Pulmonary artery endothelial cell (primary cell): ENCODE measurements at places on chromosomes 16 and 17.

DNA sequence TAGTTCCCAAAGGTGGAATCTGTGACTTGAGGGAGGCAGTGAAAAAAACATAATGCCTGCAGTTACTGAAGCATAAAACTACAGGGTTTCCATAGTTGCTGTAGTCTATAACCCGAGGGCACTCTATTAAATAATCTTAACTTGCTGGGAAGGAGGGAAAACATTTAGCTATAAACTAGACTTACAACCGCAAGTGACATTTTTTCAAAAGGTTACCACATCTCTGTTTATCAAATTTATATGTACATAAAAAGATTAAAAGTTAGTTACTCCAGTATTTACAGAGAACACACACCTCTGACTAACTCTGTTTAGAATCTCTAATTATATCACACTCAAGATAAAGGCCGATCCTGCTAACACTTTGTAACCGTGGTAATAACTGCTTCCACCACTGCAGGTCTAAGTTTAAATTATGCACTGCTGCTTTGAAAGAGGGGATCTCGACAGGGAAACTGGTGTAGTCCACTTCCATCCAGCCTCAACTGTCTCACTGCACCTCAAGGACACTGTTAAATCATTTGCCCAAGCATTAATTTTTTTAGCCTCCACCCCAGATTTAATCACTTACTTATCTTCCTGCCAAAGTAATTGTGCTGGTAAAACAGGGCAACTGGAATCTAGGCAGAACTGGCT lies 14.6 kb downstream of the KCNJ16 start:
- no peak for DNase-seq

DNA sequence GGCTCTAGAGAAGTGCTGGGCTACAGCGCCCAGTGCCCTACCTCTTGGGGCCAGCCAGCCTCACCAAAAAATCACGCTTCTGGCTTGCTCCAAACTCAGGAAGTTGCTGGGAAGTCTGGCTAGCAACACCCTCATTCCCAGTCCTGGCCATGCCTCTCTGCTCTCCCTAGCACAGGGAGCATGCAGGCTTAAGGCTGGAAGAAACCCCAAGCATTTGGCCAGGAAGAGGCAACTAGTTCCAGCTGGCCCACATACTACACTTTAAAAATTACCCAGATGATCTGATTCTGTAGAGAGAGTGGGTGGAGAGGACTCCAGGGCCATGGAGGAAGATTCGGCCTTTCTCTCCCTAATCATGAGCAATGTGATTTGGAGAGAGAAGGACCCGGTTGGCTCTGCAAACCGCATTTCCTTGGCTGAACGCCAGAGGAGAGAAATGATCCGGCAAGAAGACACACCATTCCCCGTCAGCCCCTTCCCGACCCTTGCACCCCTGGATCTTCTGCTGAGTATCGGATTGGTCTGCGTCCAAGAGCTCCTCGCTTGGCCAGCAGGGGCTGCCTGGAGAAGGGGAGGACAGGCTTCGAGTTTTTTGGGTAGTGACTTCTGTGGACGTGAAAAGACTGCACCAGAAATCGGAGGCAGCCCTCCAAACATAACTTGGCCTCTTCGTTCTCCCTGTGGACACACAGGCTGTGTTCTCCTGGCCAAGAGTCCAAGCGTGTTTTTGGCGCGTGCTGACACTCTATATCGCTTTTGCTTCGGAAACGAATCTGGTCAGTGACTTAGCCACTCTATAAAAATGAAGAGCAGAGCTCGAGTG lies 406.3 kb downstream of the WWOX start:
- no peak for DNase-seq

DNA sequence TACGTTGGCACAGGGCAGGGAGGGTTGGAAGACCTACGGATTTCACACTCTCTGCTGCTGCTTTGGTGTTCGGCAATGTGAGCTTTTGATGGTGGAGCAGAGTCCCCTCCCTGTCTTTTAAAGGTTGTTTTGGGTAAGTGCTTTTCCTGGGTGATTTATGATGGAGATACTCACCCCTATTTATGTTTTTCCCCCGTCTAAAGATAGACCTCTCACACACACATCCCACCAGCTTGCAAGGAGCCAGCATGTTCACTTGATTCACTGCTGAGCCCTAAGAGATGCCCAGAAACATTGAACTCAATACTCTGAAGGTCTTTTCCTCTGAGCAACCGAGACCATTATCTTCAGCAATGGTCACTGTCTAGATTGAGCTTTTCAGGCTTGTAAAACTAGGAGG lies 8.3 kb downstream of the RBFOX1 start:
- DNase-seq, result no peak

DNA sequence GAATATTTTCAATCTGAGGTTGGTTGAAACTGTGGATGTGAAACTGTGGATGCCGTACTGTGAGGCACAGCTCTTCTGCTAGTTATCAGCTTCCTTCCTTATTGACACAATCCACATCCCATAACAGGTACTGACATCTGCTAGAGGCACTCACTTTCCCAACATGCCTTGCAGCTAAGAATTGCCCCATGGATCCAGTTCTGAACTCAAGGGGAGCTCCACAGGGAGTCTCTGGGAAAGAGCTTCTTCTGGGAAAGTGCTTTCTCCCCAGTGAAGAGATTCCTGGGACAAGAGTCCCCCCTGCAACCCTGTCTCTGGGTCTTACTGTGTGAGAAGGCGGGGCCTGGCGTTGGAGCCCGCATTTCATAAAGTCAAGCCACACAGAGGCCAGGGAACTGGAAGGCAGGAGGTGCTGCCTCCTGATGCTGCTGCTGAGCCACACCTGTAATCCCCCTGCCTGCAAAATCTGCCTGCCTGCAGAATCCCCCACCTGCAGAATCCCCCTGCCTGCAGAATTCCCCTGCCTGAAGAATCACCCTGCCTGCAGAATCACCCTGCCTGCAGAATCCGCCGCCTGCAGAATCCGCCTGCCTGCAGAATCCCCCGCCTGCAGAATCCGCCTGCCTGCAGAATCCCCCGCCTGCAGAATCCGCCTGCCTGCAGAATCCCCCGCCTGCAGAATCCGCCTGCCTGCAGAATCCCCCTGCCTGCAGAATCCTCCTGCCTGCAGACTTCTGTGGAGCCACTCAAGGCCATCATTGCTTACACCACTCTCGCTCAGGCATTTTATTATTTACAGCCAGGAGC lies 305.4 kb downstream of the FOXL1 start:
- no peak for DNase-seq

- no peak for DNase-seq
These were observed 10.2 kb downstream of the EEF2K start for GRCh38 chr16:22216191-22216831.

GRCh38 chr16:87138316-87138715 lies 178.9 kb downstream of the C16orf95 start:
- DNase-seq, result no peak

DNA sequence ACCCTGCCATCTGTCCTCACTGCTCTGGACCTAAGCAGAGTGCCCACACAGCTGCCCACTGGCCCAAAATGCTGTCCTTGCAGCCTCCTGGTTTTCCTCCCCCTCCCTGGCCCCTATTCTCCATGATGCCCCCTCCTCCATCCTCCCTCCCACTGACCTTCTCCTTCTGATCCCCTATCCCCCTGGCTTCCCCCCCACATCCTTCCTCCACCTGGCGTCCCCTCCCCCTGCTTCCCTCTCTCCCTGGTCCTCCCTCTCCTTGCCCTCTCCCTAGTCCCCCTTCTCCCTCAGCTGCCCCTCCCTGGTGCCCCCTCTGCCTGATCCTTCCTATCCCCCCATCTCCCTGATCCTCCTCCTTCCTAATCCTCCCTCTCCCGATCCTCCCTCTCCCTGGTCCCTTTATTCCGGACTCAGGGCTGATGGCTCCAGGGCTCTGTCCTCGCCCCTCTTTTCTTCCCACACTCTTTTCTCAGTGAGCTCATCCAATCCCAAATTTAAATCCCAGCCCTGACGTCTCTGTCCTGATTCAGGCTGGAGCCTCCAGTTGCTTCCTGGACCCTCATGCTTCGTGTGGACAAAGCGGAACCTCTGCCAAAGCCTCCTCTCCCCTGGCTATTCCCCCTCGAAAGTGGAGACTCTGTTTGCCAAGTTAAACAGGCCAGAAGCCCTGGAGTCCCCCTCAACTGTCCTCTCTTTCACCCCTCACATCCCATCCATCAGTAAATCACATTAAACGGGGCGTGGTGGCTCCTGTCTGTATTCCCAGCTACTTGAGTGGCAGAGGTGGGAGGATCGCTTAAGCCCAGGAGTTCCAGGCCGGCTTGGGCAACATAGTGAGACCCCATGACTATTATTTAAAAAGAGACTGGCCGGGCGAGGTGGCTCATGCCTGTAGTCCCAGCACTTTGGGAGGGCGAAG lies 18.1 kb upstream of the RHBDF2 start:
- DNase-seq, result no peak

- DNase-seq, result no peak
These were observed 470.2 kb downstream of the PMP22 start for GRCh38 chr17:14794961-14795360.

GRCh38 chr16:62585041-62585545 lies 548.9 kb upstream of the CDH8 start:
- no peak for DNase-seq
